ENCODE measurements at places on chromosomes 5 and 9.

DNA sequence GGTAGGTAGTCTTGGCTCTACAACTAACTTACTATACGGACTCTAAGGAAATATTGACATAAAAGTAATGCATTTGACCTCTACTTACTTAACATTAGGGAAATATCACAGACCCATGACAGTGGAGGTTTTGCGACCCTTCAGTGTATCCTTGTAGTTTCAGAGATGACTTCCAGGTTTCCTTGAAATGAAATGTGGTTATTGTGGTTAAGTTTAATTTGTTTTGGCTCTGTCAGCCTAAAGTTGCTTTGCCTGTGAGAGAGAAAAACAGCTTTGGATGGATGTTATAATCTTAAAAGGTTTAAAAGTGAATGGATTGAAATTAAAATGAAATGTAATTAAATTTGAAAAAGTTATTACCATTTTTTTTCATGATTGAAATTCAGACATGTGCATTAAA lies 42.9 kb downstream of the LRRTM2 start:
- no peak for DNase-seq

- no peak for DNase-seq
Measured at GRCh38 chr5:88145611-88146467, 122.8 kb downstream of the TMEM161B start.

GRCh38 chr5:88251048-88251711 lies 17.5 kb downstream of the TMEM161B start:
- DNase-seq, result no peak

- DNase-seq, result no peak
Measured at GRCh38 chr5:78077369-78078068, 217.0 kb downstream of the AP3B1 start.

GRCh38 chr9:118686959-118687358 lies 682.3 kb downstream of the BRINP1 start:
- DNase-seq, result no peak

- DNase-seq, result no peak
Measured at GRCh38 chr5:2883771-2884170, 132.3 kb upstream of the IRX2 start.
